ENCODE measurements at places on chromosomes 12 and 14.

- no peaks in the 10 kb centered on the region for H3K27me3 ChIP-seq
- no peak for DNase-seq
- no peaks in the 10 kb centered on the region for H3K36me3 ChIP-seq
- peaks cover 2% of the 10 kb centered on the region for H3K4me1 ChIP-seq
These were observed 170.0 kb downstream of the ZFP36L1 start for GRCh38 chr14:68622856-68623255.

DNA sequence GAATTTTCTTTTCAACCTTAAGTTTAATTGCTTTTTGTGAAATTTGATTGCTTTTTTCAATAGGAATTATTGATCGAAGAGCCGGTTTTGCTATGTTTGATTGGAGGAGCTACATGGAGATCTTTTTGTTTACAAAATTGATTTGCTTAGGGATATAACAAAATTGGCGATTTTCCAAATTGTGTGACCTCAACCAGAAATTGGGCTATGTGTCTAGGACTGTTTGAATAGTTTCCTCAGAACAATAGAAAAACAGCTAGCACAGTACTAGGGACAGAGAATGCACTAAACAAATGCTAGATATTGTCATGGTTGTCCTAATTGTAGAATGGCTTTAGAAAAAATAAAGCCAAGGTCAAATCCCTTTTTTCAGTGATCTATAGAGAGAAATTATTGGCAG is 2.4 kb downstream of the SLC17A8 start:
- no peak overlapping the region for H3K4me3 ChIP-seq
- H3K36me3 ChIP-seq, result no peaks in the 10 kb centered on the region
- H3K4me1 ChIP-seq, result no peaks in the 10 kb centered on the region
- DNase-seq, result no peak
- H3K27ac ChIP-seq, result no peak overlapping the region

DNA sequence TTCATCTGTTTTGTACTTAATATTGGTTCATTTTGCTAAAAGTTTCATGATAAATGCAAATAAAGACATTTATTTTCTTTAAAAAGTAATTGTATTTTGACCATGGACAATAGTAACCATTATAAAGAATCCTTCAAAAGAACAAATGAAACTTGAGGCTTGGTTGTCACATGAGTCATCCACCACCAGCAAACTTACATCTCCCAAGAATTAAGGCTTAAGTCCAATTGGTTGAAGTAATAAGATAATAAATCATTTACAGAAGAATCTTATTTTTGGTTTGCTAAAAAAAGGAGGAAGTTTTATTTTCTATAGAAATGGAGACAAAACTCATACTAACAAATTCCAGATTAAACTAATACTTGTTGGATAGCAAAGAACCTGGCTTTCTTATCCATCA is 84.8 kb upstream of the KITLG start:
- no peaks in the 10 kb centered on the region for H3K36me3 ChIP-seq
- no peak overlapping the region for H3K4me3 ChIP-seq
- peaks cover 1% of the 10 kb centered on the region for H3K4me1 ChIP-seq
- H3K27ac ChIP-seq, result no peak overlapping the region

DNA sequence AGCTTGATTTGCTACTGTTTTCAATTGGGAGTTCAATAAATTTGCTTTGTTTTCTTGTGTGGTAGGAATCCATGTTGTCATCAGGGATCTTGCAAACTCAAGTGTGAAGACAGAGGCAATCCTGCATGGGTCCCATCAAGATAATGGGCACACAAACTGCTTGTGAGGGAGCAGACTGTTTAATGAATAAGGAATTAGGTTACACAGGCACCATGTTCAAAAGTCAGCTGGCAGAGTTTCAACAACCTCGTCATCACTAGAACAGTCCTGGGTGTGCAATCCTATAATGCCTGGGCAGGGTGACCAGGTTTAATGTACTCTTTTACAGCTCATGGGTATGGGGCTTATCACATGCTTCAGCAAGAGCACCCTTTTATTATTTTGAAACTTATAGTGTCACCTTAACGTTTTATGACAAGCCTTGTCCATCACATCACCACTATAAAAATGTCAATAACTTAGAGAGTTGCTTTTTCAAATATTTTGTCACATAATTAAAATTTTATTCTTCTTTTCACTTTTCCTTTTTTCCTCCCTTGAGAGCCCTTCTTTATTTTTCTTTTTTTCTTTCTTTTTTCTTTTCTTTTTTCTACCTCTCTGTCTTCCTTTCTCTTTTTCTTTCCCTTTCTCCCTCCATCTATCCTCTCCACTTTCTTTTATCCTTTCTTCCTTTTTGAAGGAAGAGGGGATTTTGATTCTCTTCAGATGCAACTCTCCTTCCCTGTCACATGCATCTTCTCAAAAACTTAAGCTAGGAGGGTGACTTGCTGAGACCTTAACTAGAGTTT is 252.2 kb upstream of the ATP2B1 start:
- no peak overlapping the region for H3K4me3 ChIP-seq
- no peak overlapping the region for H3K27ac ChIP-seq
- H3K36me3 ChIP-seq, result no peaks in the 10 kb centered on the region
- H3K27me3 ChIP-seq, result no peaks in the 10 kb centered on the region

GRCh38 chr12:93784339-93785086 is 107.3 kb downstream of the CRADD start:
- no peaks in the 10 kb centered on the region for H3K36me3 ChIP-seq
- peaks cover 33% of the 10 kb centered on the region for H3K4me1 ChIP-seq
- no peaks in the 10 kb centered on the region for H3K27me3 ChIP-seq
- H3K4me3 ChIP-seq, result no peak overlapping the region

- no peaks in the 10 kb centered on the region for H3K27me3 ChIP-seq
- H3K4me1 ChIP-seq, result no peaks in the 10 kb centered on the region
- peak; percentile 63 for DNase-seq
- no peaks in the 10 kb centered on the region for H3K36me3 ChIP-seq
- no peak overlapping the region for H3K27ac ChIP-seq
- H3K4me3 ChIP-seq, result no peak overlapping the region
These were observed 114.6 kb downstream of the PPFIA2 start for GRCh38 chr12:81644503-81644902.

GRCh38 chr14:51419685-51420084 is 179.6 kb downstream of the TMX1 start:
- no peak overlapping the region for H3K27ac ChIP-seq
- H3K27me3 ChIP-seq, result no peaks in the 10 kb centered on the region
- no peak overlapping the region for H3K4me3 ChIP-seq
- DNase-seq, result no peak
- H3K4me1 ChIP-seq, result no peaks in the 10 kb centered on the region

GRCh38 chr12:74985293-74985985 is 224.2 kb downstream of the KCNC2 start:
- no peak for DNase-seq
- no peaks in the 10 kb centered on the region for H3K4me1 ChIP-seq
- H3K36me3 ChIP-seq, result no peaks in the 10 kb centered on the region
- H3K27me3 ChIP-seq, result no peaks in the 10 kb centered on the region
- no peak overlapping the region for H3K27ac ChIP-seq

GRCh38 chr12:115223322-115223721 is 539.3 kb upstream of the TBX3 start:
- H3K27me3 ChIP-seq, result no peaks in the 10 kb centered on the region
- no peaks in the 10 kb centered on the region for H3K4me1 ChIP-seq
- H3K4me3 ChIP-seq, result no peak overlapping the region
- H3K36me3 ChIP-seq, result no peaks in the 10 kb centered on the region

GRCh38 chr14:41824441-41824840 is 217.8 kb downstream of the LRFN5 start:
- H3K4me1 ChIP-seq, result no peaks in the 10 kb centered on the region
- no peaks in the 10 kb centered on the region for H3K36me3 ChIP-seq
- no peak overlapping the region for H3K27ac ChIP-seq
- no peak overlapping the region for H3K4me3 ChIP-seq
- DNase-seq, result no peak

DNA sequence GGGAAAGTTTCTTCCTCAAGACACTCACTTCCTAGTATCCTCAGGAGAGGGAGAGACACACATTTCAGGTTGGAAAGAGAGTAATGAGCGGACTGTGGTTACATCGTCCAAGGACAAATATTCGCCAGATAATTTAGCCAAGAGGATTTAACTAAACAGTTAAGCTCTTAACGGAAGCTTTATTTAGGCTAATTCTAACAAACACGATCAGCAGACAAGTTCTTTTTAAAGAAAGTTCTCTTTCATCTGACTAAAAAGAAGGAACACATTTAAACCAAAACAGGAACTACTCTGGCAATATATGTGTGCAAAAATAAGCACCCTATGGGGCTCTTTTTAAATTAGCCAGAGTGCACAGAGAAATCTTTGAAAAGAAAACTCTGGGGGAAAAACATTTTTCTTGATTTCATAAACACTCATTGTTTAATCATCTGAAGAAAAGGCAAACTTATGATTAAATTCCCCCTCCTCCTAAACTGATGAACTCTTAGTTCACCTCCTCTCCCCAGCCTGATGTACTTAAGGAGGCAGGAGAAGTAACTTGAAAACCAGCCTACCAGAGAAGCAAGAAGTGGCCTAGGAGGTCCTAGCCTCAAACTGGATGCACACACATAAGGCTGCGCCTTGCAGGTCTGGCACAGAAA is 13.3 kb upstream of the BTG1 start:
- H3K27me3 ChIP-seq, result no peaks in the 10 kb centered on the region
- H3K36me3 ChIP-seq, result no peaks in the 10 kb centered on the region
- no peak overlapping the region for H3K4me3 ChIP-seq
- H3K4me1 ChIP-seq, result peaks cover 5% of the 10 kb centered on the region

All from lung (tissue), 17 donors.